Stimulated activated CD8-positive, alpha-beta memory T cell treated with anti-CD3 and anti-CD28 coated beads, Interleukin-15, amount 100 ng/mL, for 48 hours (primary cell): ENCODE measurements at places on chromosomes 6 and 20.

DNA sequence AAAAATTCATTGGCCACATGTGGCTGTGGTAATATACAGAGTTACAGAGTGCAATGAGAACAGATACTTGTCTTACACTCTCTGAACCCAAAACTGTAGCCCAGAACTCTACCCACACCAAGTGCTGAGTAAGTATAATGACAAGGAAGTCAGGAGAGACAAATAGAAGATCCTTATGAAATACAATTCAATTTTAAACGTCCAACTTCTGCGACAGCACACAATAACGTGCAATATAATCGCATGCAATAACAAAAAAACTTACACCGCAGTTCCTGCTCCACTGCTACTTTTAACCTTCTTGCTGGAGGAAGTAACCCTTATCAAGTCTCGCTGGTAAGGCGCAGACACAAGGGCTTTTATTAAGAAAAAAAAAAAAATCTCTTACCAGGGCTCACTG, 881 bp downstream of the SFT2D1 start:
- DNase-seq, result no peak

DNA sequence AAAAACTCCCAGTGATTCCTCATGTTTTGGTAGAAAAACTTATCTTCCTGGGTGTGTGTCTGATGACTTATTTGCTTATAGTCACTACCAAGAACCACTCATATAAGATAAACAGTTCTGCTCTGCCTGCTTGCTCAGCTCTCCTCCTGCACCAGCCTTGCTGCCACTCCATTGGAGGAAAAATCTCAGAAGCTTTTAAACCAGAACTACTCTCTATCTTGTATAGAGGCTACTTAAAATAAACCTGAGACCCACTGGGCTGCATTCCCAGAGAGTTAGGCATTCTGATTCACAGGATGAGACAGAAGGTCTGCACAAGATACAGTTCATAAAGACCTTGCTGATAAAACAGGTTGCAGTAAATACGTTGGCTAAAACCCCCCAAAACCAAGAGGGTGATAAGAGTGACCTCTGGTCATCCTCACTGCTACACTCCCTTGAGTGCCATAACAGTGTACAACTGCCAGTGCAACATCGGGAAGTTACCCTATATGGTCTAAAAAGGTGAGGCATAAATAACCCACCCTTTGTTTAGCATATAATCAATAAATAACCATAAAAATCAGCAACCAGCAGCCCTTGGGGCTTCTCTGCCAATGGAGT, 728.3 kb downstream of the EPHA7 start:
- no peak for DNase-seq

- DNase-seq, result no peak
Measured at GRCh38 chr6:126880964-126881363, 237.5 kb upstream of the RSPO3 start.

GRCh38 chr6:137413482-137413881, 80.7 kb downstream of the OLIG3 start:
- no peak for DNase-seq

DNA sequence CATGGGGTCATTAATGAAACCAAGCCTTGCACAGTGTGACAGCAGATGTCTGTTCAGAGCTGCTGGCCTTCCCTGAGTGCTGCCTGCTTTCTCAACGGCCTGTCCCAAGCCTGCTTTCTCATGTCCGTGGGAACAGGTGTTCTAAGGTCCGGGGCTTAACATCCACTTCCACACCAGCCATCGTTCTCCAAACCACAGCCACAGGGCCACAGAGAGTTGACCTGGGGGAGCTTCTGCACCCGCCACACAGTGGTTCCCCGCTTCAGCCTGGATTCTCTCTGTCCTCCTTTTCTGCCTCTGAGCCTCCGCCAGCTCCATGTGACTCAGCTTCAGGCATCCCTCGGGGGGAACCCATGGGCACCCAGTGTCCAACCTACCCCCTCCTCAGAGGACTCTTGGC, 26.9 kb upstream of the PPP1R3G start:
- no peak for DNase-seq

DNA sequence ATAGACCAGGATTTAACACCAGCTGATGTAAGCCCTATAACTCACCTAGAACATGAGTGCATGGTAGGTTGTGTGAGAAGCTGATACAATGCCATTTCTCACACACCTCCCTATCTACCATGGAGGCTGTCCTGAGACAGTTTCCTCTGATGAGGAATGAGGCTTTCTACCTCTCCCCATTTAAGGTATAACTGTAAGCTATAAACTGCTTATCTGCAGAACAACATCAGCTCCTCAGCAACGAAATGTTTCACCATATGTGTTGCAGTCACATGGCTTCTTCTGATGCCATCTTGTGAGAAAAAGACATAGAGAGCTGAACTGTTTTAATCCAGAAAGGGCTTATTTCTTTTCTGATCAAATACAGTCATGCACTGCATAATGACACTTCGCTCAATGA, 20.7 kb downstream of the ZKSCAN3 start:
- DNase-seq, result no peak

GRCh38 chr20:56443654-56444540, 24.5 kb upstream of the RTF2 start:
- DNase-seq, result no peak
